ENCODE measurements at places on chromosomes 5 and 9. TPM values are rescaled to one million over a fixed set of nuclear protein-coding genes. Genes with fewer than 3 reads are reported as not detected.

Gene TSSK1B
- total RNA-seq = not detected

Gene SLCO4C1
- 1.0 TPM for total RNA-seq

Gene GABRA6
- total RNA-seq = not detected

Gene ZBTB6
- total RNA-seq = 19.2 TPM

Gene ZNF782
- total RNA-seq = 10.1 TPM

Gene SCGB3A2
- 5.8 TPM for total RNA-seq

Gene SLC34A1
- total RNA-seq = not detected

Gene ZNF883
- 3.8 TPM for total RNA-seq

Gene SPINK6
- not detected for total RNA-seq
